Activated T-helper 1 cell treated with anti-CD3 and anti-CD28 coated beads, Interleukin-12 subunit alpha, Interleukin-12 subunit beta, Interleukin-2, Interleukin-4 antibody, amounts not matched to agents 30 ng/mL and 10 ng/mL and 1 ng/mL, durations not matched to agents 14 hours and 24 hours and 36 hours (primary cell): ENCODE measurements at places on chromosomes 1 and 21.

DNA sequence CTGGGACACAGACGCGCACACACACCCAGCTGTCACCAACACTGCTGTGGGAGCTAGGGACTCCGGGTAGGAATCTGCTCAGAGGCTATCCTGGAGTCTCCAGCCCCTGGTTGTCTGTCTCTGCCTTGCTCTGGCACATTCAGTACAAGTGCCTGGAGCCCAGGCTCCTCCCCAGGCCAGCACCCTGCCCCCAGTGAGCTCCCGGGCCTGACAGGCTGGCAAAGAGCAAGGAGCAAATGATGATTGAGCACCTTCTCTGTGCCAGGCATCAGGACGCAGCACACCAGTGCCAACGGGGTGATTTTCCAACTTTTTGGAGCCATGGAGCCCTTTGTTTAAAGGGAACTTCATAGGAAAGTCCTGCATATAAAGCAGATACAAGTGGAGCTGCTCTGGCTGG lies 6.5 kb downstream of the CNTN2 start:
- no peak for DNase-seq

DNA sequence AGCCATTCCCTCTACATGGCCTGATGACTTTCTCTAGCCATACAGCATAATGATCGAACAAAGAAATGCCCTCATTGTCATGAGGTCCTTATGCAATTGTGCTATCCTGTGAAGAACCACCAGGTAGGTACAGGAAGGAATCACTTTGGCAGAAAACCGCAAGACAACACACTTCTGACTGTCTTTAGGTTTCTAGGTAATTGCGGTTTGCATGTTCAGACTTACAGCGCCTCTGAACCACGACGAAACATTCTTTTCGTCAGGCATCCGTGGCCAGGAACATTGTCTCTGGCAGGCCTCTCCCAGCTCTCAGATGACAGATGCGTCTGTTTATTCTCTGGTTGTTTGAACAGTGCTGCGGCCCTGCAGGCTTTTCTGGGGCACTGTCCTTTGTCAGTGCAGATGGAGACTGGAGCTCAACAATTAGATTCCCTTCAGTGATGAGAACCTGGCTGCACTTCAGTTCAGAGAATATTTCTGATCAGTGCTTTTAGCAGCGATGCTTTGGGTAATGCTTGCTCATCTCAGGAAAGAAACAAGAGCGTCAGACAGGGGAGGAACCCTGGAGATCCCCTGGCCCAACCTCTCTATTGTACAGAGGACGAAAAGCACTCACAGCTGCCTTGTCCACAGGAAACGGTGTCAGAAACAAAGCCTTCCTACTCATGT lies 63.4 kb downstream of the B3GALT5 start:
- DNase-seq, result no peak

GRCh38 chr1:7298749-7299151 lies 472.3 kb upstream of the VAMP3 start:
- DNase-seq, result no peak

- no peak for DNase-seq
Measured at GRCh38 chr1:5690291-5690690, 301.9 kb downstream of the NPHP4 start.

DNA sequence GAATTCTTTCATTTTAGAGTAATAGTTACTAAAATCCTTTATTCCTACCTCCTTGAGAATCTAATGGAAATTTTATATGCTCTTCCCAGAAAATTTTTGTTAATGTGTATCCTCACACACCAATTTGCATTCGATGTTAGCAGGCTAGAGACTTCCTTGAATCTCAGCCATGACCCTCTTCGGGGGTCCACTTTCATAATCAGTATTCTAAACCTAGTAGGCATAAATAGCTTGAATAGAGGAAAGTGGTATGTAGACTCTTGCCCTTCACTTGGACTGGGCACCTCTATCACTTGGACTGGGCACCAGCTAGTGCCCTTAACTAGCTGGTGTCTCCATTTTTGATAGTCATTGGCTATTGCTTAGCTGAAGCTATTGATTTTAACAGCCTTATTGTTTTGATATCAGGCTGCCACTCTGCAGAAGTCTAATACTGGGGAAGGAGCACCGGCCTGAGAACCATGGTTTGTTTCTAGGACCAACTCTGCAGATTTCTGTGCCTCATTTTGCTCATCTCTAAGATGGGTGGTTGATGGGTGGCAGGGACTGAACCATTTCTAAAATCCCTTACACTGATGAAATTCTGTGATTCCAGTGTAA lies 42.8 kb downstream of the MRPL39 start:
- no peak for DNase-seq

DNA sequence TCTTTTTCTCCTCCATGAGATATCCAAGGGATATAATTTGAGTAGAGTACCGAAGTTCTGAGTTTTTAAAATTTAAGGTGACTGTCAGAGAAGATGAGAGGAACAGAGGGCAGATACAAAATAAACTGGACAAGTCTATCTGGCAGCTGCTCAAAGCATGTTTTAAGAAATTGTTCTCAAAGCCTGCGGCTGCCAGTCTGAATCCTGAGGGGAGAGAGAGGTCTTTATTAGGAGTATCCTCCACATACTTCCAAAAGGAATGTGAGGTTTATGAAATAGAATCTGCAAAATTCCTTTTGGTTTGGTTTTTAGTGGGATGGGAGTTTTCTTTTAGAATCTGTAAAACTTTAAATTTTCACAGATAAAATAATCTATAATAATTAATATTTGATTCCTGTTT lies 41.3 kb downstream of the TTC13 start:
- no peak for DNase-seq

GRCh38 chr21:36692835-36693488 lies 6.0 kb upstream of the SIM2 start:
- no peak for DNase-seq

GRCh38 chr1:35883635-35884101 lies 659 bp downstream of the AGO1 start:
- peak; percentile 26 for DNase-seq

DNA sequence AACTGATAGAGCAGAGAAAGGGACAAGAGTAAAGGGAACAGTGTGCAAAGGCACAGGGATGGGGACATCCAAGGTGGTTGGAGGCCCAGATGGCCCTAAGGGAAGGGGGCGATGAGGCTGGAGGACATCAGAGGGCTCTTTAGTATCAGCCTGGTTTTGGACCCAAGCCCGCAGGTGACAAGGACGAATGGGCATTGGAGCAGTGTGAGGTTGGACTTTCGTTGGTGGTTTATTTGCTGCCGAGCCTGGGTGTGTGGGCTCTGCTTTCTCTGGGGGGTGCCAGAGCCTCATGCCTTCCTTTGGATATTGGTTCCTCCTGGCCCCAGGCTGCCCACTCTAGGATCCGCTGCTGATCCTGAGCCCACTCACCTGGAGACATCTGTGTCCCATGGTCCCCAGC lies 12.1 kb downstream of the FOXO6 start:
- DNase-seq, result no peak

- DNase-seq, result no peak
Measured at GRCh38 chr1:94648225-94649007, 106.9 kb upstream of the F3 start.

DNA sequence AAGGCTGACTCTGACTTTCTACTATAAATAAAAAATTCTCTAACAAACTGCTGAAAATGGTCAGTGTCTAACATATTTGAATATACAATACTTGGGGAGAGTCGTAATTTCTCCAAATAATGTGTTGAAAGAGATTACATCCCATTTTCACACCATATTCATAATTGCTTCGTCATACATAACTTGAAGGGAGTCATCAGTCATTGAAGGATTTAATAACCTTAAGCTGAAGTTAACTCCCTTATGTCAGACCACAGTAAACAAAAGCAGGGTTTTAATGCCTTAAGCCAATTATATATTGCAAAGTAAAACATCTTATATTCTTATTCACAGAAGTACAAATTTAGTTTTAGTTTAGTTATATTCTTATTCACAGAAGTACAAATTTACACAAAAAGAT lies 129.9 kb downstream of the RERE start:
- no peak for DNase-seq

GRCh38 chr1:218671573-218671972 lies 326.4 kb downstream of the TGFB2 start:
- DNase-seq, result no peak

GRCh38 chr1:84434801-84435549 lies 36.7 kb downstream of the DNASE2B start:
- no peak for DNase-seq

GRCh38 chr1:89287181-89288050 lies 14.8 kb upstream of the GBP5 start:
- DNase-seq, result no peak

DNA sequence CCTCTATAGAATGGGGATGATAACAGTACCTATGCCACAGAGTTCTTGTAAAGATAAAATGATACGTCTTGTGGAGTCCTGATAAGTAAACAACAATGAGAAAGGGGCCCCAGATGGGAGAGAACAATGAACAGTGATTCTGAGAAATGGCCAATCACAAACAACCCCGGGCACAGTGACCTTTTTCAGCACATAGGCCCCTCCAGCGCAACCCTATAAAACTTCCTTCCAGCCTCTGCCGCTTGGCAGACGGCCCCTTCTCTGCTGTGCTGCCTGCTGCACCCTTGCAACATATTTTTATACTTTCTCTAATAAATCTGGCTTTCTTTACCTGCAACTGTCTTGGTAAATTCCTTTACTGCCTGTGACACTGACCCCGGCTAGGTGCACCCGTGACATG lies 8.9 kb downstream of the RCAN1 start:
- no peak for DNase-seq

DNA sequence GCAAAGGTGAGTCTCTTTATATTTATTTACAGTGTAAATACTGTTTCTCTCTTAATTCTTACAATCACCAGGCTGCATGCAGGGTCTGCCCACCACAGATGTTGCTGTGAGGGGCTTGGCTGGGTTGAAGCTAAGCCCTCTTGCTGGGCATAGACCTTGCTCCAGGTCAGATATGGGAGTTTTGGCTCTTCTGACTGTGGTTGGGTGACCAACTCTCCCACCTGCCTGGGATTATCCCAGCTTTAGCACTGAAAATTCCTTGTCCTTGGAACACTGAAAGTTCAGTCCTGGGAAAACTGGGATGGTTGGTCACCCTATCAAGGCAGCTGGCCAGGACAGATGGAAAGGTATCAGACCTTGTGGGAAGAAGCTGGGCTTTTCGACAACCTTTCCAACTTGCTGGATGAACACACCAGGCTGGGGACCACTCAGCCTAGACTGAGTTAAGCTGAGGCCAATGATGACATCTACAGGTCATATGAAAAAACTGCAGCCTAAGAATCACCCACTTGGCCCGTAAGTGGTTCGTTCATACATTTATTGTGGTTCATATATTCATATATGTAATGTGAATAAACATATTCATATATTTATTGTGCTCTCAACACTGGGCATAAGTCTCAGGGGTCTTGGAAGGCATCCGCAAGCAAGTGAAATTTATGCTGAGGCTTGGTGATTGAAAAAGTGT lies 26.6 kb upstream of the HPDL start:
- DNase-seq, result no peak

DNA sequence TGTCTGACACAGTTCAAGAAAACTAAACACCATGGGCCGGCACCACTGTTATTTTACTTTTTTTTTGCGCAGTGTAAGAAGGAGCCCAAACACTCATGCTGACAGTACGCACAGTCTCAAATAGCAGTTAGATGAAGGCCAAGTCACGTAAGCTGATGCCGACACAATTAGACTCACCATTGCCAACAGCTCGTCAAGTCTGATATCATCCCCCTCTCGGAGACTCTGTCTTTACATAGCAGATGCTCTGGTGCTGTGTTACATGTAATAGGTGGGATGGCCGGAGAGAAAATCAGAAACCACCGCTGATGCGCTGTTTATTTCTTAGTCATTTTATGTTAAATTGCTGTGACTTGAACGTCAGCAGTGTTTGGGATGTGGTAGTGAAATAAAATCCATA lies 49.3 kb downstream of the TGFB2 start:
- no peak for DNase-seq

GRCh38 chr1:226201029-226201593 lies 14.6 kb upstream of the ACBD3 start:
- no peak for DNase-seq
